ENCODE measurements at places on chromosomes 1 and 21.

- no peak for DNase-seq
Observed at GRCh38 chr1:119001181-119002027, 13.3 kb upstream of the TBX15 start.

DNA sequence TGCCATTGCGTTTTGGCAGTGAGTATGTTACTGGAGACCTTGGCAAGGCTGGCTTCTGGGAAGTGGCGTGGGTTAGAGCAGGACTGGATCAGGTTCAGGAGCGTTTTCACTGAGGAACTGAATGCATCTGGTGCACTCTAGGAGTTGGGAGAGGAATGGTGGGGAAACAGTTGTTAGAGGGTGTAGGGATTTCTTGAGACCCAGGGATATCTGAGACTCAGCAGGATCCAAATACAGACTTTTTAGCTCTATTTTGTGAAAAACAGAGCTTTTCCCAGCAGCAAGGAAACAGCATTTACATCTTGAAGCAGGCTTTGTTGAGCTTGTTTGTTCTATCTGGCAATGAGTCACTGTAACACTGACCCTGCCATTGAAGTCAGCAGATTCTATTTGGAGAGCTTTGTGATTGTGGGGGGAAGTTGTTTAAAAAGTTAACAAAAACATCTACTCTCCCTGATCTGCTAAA lies 56.9 kb upstream of the NRIP1 start:
- no peak for DNase-seq

DNA sequence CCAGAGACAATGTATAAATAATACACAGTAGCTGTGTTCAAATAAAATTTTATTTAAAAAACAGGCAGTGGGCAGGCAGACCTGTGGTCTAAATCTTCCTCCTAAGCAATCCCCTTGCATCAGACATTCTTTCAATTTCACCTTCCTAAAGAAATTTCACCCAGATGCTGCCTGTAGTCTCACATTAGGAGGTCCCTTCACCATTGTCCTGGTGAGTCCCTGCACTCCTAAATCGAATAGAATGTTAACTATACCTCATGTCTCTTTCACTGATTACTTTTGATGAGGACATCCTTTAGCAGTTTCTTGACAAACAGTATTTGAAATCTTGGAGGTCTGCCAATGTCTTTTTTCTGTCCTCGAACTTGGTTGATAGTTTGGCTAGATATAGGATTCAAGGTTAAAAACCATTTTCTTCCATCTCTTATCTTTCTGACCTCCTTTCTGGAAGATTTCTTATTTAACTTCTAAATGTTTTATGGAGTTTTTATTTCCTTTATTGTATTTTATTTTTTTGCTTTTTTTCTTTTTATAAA lies 77.5 kb downstream of the LPGAT1 start:
- peak; percentile 23 for DNase-seq

GRCh38 chr21:32406405-32406804 lies 6.1 kb upstream of the EVA1C start:
- DNase-seq, result no peak

- DNase-seq, result no peak
Observed at GRCh38 chr1:5297886-5298239, 643.5 kb downstream of the AJAP1 start.

DNA sequence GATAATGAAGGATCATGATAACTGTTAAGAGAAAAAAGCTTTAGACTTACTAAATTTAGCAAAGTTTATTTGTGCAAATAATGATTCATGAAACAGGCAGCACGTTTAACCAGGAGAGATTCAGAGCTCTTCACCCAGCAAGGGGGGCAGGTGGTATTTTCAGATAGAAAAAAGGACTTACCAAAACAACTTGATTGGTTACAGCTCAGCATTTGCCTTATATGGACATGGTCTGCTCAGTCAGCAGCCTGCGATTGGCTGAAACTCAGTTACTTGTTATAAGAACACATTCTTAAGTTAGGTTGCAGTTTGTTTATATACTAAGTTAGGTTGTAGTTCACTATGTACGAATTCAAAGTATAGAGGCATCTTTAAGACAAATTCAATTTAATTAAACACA lies 165.6 kb downstream of the DUSP10 start:
- no peak for DNase-seq

DNA sequence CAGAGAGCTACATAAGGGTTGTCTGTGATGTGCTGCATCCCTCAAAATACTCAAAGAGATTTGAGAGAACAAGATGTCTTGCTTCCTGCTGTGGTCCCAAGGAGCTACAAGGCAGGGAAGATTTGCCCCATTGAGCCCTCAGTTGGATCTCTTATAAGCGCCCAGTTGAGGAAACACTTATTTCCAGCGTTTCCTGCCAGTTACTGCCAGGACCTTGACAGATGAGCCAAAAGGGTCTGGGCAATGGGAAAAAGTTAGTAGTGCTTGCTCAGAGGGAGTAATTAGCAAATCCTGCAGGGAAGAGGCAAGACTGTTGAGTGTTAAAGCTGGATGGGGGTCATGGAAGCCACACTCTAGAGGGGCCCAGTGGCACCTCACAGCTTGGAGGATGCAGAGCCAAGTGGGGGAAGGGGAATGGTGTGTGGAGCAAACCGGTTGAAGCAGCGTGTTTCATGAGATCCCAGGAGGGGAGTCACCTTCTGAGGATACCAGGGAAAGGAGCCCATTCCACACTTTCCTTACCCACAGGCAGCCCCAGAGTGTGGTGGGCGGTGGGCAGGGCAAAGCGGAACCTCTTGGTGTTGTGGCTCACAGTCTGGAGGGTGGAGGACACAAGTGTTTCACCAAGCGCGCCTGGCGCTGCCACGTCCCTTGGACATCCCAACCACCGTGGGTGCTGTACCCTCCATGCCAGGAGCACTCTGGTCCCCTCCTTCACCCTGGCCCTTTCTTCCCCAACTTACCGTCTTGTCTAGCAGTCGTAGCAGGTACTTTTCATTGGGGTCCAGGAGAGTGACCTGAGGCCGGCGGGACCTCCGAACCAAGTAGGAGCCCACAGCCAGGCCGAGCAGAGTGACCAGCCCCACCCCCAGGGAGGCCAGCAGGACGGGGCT lies 805 bp downstream of the CYB5R1 start:
- DNase-seq, result no peak

GRCh38 chr1:201734786-201735185 lies 94.2 kb upstream of the IPO9 start:
- DNase-seq, result no peak

DNA sequence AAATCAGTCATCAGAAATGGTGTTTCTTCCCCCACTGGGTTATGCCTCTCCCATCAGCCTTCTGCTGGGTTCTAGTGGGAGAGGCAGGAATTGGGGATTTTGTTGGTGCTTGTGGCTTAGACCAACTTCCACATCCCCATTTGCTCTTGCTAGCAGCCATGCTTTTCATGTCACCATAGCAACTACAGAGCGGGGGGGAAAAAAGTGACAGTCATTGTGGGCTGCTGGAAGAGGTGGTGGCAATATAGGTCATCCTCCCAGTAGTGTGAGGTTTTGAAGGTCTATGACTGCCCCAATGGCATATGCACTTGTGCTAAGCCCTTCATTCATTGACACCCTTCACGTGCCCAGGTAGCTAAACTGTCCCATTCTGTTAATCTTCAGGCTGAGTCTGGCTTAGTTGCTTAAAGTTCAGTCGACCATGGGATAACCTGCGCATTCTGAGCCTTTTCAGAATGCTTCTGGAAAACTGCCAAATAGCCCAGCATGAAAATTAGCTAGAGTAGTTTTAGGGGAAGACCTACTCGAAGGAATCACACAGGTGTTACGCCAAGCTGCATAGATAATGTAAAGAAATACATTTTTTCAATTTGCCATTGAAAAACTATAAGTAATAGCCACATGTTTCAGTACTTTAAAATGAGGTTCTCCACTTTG lies 53.7 kb upstream of the ZNF326 start:
- DNase-seq, result no peak

DNA sequence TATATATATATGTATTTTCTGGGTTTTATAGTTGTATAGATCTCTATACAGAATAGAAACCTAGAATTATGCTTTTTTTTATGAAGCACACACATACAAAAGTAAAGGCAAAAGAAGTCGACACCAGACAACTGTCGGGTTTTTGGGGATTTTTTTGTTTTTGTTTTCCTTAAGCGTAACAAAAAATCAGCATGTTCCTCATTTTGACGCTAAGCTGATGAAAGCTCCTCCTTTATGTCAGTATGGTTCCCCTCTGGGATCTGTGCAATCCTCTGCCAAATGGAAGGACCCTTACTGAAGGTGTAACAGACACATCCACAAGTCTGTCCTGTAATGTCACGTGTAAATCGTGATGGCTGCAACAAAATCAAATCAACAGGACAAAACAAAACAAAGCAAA lies 226.2 kb downstream of the RHOU start:
- no peak for DNase-seq

GRCh38 chr21:36425286-36425685 lies 40.1 kb downstream of the CHAF1B start:
- DNase-seq, result no peak

DNA sequence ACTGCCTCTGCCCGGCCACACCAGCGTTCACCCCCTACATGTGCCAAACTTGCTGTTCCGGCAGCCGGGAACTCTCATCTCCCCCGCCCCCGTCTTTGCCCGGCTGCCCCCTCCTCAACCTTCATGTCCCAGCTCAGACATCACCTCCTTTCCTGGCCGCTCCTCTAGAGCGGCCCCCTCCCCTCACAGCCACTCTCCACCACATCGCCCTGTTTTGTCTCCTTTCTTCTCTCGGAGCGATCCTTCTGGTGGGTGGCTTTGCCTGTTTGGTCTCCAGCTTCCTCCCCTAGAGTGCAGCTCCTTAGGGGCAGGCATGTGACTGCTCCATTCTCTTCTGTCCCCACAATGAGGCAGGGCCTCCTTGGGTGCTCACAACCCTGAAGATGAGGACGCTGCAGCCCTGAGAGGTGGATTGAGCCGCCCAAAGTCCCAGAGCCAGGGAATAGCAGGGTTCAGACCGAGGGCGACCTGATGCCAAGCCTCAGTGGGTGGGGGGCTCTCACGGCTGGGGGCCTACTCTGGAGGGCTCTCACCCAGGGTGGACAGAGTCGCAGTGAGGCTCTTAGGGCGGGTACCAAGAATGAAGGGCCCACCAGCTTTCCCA lies 44.9 kb upstream of the ECE1 start:
- no peak for DNase-seq

DNA sequence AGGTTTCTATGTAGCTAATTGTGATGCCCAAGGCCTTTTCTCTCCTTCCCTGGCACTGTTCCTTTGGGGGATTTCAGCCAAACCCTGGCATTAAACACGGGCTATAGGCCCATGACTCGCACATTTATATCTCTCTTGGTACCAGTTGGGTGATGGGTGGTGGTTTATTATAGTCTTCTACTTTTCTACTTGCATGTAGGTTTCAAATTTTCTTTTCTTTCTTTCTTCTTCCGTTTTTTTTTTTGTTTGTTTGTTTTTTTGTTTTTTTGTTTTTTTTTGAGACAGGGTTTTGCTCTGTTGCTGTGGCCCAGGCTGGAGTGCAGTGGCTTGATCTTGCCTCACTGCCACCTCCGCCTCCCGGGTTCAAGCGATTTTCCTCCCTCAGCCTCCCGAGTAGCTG lies 1.1 kb downstream of the IL10RB start:
- no peak for DNase-seq

DNA sequence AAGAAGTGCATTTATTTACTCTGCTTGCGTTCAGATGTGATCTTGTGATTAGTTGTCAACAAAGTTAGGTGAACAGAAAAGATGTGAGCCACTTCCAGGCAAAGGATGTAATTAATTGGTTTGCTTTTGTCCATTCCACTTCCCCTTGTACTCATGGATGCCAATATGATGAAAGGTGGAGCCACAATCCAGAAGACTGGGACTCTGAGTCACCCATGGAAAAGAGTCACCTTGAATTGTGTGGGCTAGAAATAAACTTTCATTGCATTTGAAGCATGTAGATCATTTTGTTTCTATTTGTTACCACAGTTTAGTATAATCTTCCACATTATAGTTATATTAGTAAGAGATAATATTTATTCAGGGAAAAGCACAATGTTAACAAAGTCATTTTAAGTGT lies 684.2 kb downstream of the LTN1 start:
- DNase-seq, result no peak

GRCh38 chr1:214467078-214467585 lies 84.3 kb downstream of the PTPN14 start:
- no peak for DNase-seq

GRCh38 chr1:162712317-162713029 lies 78.0 kb upstream of the HSD17B7 start:
- DNase-seq, result no peak

DNA sequence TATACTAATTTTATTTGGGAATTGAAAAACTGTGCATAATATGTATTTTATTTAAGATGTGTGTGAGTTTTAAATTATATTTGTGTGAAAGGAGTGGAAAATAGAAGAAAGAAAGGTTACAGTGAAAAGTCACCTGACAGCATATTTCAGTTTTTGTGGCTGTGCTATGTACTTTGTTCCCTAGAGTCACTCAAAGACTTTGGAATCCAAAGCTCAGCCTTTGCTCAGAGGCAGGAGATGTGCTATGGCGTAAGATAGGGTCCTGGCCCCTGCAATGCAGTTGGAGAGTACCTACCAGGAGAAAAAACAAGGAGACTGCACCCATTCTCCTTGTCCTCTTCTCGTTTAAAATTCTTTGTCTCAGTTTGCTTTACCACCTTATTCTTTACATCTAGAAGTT lies 2.9 kb downstream of the CCDC30 start:
- no peak for DNase-seq

GRCh38 chr1:198903203-198903602 lies 264.4 kb downstream of the PTPRC start:
- peak; percentile 53 for DNase-seq

- DNase-seq, result no peak
Observed at GRCh38 chr1:160409486-160409885, 9.1 kb downstream of the VANGL2 start.

DNA sequence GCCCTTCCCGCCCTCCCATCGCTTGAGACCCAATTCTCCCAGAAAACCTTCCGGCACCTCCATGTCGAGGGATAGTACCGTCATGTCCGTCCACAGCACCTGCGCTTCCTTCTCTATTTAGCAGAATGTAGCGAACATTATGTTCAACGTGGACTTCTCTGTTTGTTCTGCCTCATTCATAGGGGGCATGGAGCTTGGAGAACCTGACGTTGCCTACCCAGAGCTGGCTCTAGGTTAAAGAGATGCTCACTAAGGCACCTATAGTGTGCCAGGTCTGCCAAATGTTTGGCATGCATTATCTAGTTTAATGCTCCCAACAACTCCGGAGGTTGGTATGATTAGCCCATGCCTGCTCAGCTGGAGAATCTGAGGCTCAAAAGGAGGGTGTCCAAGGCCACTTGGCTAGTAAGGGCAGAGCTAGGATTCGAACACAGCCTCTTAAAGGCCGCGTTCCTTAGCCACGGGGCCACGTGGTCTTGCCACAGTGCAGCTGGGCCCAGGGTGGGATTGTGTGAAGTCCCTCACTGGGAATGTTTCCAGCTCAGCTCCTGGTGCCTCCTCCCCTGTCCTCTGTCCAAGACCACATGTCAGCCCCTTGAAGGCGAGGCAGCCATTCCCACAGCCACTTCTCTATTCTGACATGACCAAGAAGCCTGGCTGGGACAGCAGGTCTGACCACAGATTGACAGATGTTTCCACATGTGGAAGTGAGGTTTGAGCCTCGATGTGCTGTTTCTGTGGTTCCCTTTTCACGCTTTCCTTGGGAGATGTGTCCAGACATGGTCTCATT lies 57.8 kb downstream of the RUNX3 start:
- DNase-seq, result no peak

- peak; percentile 68 for DNase-seq
Observed at GRCh38 chr1:87642581-87643221, 314.0 kb downstream of the LMO4 start.

- no peak for DNase-seq
Observed at GRCh38 chr1:67171978-67172377, 5.7 kb downstream of the IL23R start.
